ENCODE measurements at places on chromosomes 4 and X. TPM values are rescaled to one million over a fixed set of nuclear protein-coding genes. Genes with fewer than 3 reads are reported as not detected.

GRCh38 chr4:5787311-5787710, 76.3 kb downstream of the EVC start:
- no peak for DNase-seq

The DMRTC1B gene
- total RNA-seq = 0.22 TPM

DNA sequence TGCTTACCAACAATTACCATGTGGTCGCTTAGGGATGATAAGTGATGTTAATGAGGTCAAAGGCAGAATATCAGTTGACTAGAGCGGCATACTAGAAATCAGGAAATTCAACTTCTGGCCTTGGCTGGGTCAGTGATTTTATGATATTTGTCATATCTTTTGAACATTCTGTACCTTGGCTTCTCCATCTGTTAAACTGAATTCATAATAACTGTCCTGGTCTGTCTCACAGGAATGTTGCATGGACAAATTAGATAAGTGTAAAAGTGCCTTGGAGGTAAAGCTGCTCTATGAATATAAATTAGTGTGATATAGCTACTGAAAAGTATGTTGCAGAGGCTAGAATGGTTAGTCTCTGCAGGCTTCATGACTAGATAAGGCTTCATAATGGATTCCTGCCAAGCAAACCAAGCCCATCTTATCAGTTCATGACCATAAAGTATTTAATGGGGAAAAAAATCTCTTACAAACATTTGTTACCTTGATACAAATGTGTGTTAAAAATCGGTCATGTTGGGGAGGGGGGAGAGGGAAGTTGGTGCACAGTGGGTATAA, 104.6 kb upstream of the BMPR1B start:
- no peak for DNase-seq

- peak; percentile 62 for DNase-seq
Measured at GRCh38 chrX:21975812-21976211, 35.3 kb downstream of the SMS start.

GRCh38 chr4:77358315-77358928, 201.4 kb downstream of the CCNG2 start:
- peak; percentile 59 for DNase-seq

The FRG2 gene
- total RNA-seq = not detected

- no peak for DNase-seq
Measured at GRCh38 chrX:46601283-46601682, 27.7 kb downstream of the CHST7 start.

GRCh38 chrX:51215856-51216255, 116.8 kb upstream of the NUDT10 start:
- DNase-seq = no peak

The TACR3 gene
- 5.5 TPM for total RNA-seq

- no peak for DNase-seq
Measured at GRCh38 chr4:113455061-113455460, 306.5 kb downstream of the CAMK2D start.
